ENCODE measurements at places on chromosomes 5 and 9. TPM values are rescaled to one million over a fixed set of nuclear protein-coding genes. Genes with fewer than 3 reads are reported as not detected.

C9orf153 gene
- total RNA-seq, result not detected

OTULIN gene
- 21.1 TPM for total RNA-seq

SELENOP gene
- 373 TPM for total RNA-seq

LRRC19 gene
- total RNA-seq, result not detected

CCDC171 gene
- 1.7 TPM for total RNA-seq

PAX5 gene
- total RNA-seq, result not detected

MLANA gene
- total RNA-seq, result not detected

SPATA31E1 gene
- not detected for total RNA-seq

GADD45G gene
- total RNA-seq, result 1.6 TPM

ARSI gene
- 0.24 TPM for total RNA-seq

FABP6 gene
- total RNA-seq, result not detected

FOXD4L3 gene
- 0.34 TPM for total RNA-seq

DRD1 gene
- not detected for total RNA-seq

TAL2 gene
- not detected for total RNA-seq

SPINK13 gene
- 6.4 TPM for total RNA-seq

PCA3 gene
- total RNA-seq, result not detected

PLCXD3 gene
- total RNA-seq, result 71.4 TPM

STING1 gene
- 64.9 TPM for total RNA-seq

OTP gene
- total RNA-seq, result not detected

F2RL1 gene
- 16.7 TPM for total RNA-seq

MTRR gene
- total RNA-seq, result 22.2 TPM

FCHO2 gene
- total RNA-seq, result 10.2 TPM

IL33 gene
- 127 TPM for total RNA-seq

ADCY2 gene
- total RNA-seq, result not detected

EIF4EBP3 gene
- 15.3 TPM for total RNA-seq

DMRT3 gene
- not detected for total RNA-seq

SPOCK1 gene
- total RNA-seq, result 188 TPM

GPR21 gene
- 0.19 TPM for total RNA-seq

SPINK7 gene
- total RNA-seq, result not detected

SLC6A3 gene
- not detected for total RNA-seq

TRIM7 gene
- 0.29 TPM for total RNA-seq

CYLC2 gene
- total RNA-seq, result not detected

ASPN gene
- total RNA-seq, result 11.6 TPM

SHISAL2B gene
- not detected for total RNA-seq

Measured in cardiac ventricle fibroblast (primary cell).